Posterior vena cava (tissue), 2 donors: ENCODE measurements at places on chromosomes 7 and 10. TPM values are rescaled to one million over a fixed set of nuclear protein-coding genes. Genes with fewer than 3 reads are reported as not detected.

Gene RBP3
- not detected for total RNA-seq

Gene MICALL2
- total RNA-seq, result 33.3 TPM

Gene MTPN
- total RNA-seq, result 95.0 TPM

Gene ZNF425
- total RNA-seq, result 0.97 TPM

Gene CLDN15
- total RNA-seq, result 5.1 TPM

Gene SMO
- total RNA-seq, result 8.5 TPM

Gene CLCN1
- 0.05 TPM for total RNA-seq

Gene ARL3
- total RNA-seq, result 9.7 TPM

Gene PARD3
- 28.8 TPM for total RNA-seq

Gene CREB3L2
- total RNA-seq, result 129 TPM

Gene AS3MT
- total RNA-seq, result 1.2 TPM

Gene FGL2
- 31.9 TPM for total RNA-seq

Gene PDAP1
- 95.6 TPM for total RNA-seq

Gene JCAD
- 94.8 TPM for total RNA-seq

Gene SH3PXD2A
- total RNA-seq, result 62.6 TPM

Gene SEC23IP
- 45.8 TPM for total RNA-seq

Gene EPHA1
- total RNA-seq, result not detected

Gene PVRIG
- 0.42 TPM for total RNA-seq

Gene MMP21
- 0.38 TPM for total RNA-seq

Gene ERVW-1
- total RNA-seq, result not detected

Gene H2BK1
- total RNA-seq, result not detected

Gene VAX1
- not detected for total RNA-seq

Gene CUBN
- 1.1 TPM for total RNA-seq

Gene TSC22D4
- 25.3 TPM for total RNA-seq

Gene LRRD1
- total RNA-seq, result 0.14 TPM

Gene HECW1
- not detected for total RNA-seq

Gene KCNMA1
- 117 TPM for total RNA-seq

Gene ING3
- 13.8 TPM for total RNA-seq

Gene KLLN
- 0.38 TPM for total RNA-seq

Gene CYP2E1
- 2.9 TPM for total RNA-seq

Gene PIK3CG
- 4.7 TPM for total RNA-seq

Gene MMD2
- not detected for total RNA-seq

Gene ATP6V1F
- 115 TPM for total RNA-seq

Gene ADAMTS14
- 0.19 TPM for total RNA-seq
